H9 (cell line): ENCODE measurements at places on chromosomes 5 and 9.

DNA sequence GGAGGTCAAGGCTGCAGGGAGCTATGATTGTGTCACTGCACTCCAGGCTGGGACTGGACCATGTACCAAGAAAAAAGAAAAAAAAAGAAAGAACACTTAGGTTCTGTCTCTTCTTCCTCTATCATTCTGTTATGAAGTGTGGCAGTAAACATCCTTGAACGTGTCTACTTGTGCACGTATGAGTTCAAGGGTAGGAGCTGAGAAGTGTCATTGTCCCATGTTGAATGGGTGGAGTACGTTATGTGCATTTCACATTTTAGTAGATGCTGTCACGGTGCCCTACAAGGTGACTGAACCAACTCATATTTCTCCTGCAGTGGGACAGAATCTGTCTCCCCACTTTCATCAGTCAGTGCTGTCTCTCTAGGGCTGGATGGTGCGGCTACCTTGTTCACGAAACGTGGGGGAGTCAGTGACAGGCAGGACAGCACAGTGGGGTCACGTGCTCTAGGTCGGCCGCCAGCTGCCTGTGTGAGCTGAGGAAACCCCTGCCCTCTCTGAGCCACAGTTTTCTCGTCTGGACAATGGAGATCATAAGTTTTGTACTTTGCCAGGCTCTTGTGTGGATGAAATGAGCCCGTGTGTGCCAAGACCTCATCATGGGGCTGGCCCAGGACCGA is 47.2 kb downstream of the GTF3C4 start:
- no peak overlapping the region for H3K27ac ChIP-seq
- no peaks in the 10 kb centered on the region for H3K27me3 ChIP-seq
- no peak overlapping the region for H3K4me3 ChIP-seq
- no peaks in the 10 kb centered on the region for H3K36me3 ChIP-seq
- DNase-seq = no peak

GRCh38 chr9:127076860-127077643 is 45.4 kb downstream of the ANGPTL2 start:
- no peak for DNase-seq
- H3K4me3 ChIP-seq = no peak overlapping the region
- no peak overlapping the region for H3K27ac ChIP-seq
- H3K36me3 ChIP-seq = peaks cover 3% of the 10 kb centered on the region

- no peak for DNase-seq
- no peaks in the 10 kb centered on the region for H3K4me1 ChIP-seq
- H3K36me3 ChIP-seq = no peaks in the 10 kb centered on the region
- no peak overlapping the region for H3K4me3 ChIP-seq
- no peaks in the 10 kb centered on the region for H3K27me3 ChIP-seq
These were observed 157.5 kb downstream of the NSG2 start for GRCh38 chr5:174202996-174203395.

GRCh38 chr5:21784487-21784886 is 1068.7 kb downstream of the CDH12 start:
- no peak for DNase-seq
- no peaks in the 10 kb centered on the region for H3K4me1 ChIP-seq
- no peaks in the 10 kb centered on the region for H3K27me3 ChIP-seq
- H3K36me3 ChIP-seq = no peaks in the 10 kb centered on the region; the same call in 2 of the 3 replicates

DNA sequence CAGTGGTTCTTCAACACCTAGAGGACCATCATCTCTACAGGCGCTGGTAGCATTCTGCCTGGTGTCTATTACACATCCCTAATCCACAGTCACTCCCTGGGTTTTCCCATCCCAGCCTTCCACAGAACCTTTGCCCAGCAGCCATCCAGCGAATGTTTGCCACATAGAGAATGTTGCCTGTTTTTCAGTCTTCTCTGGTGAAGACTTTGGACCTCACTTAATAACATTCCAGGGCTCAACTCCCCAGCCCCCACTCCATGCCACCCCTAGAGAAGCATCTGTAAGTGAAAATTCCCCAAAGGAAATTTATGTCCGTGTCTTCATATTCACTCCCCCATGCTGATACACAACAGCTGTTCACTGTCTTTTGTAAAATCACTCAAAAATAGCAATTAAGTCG is 249.6 kb downstream of the AOPEP start:
- no peaks in the 10 kb centered on the region for H3K27me3 ChIP-seq
- H3K4me3 ChIP-seq = no peak overlapping the region
- H3K4me1 ChIP-seq = peaks cover 2% of the 10 kb centered on the region; the same call in 1 of the 2 replicates

- DNase-seq = no peak
- no peaks in the 10 kb centered on the region for H3K36me3 ChIP-seq
- no peaks in the 10 kb centered on the region for H3K4me1 ChIP-seq
- no peak overlapping the region for H3K4me3 ChIP-seq
- no peak overlapping the region for H3K27ac ChIP-seq
- no peaks in the 10 kb centered on the region for H3K27me3 ChIP-seq
These were observed 89.7 kb upstream of the PARP8 start for GRCh38 chr5:50576686-50577256.

DNA sequence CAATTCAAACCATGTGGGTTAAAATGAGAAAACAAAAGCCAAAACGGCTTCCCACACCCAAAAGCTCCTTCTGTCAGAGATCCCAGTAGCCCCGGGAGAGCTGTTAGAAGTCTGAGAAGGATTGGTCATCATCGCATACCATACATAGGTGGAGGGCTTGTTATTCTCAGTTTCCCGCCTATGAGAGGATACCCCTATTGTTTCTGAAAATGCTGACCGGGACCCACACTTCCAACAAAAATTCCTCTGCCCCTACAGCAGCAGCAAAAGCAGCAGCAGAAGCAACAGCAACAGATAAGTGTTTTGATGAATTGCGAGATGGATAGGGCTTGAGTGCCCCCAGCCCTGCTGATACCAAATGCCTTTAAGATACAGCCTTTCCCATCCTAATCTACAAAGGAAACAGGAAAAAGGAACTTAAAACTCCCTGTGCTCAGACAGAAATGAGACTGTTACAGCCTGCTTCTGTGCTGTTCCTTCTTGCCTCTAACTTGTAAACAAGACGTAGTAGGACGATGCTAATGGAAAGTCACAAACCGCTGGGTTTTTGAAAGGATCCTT is at the start of gene TEK:
Gene TEK, plus strand, starts transcription at position 245 of the 561 bp plus-strand sequence. CDS start 366 bp downstream, outside the sequence.
- no peaks in the 10 kb centered on the region for H3K27me3 ChIP-seq
- H3K27ac ChIP-seq = peak within 1 kb of the TSS; percentile 59
- peak within 1 kb of the TSS; percentile 61 for H3K4me3 ChIP-seq
- H3K36me3 ChIP-seq = no peaks in the 10 kb centered on the region
- H3K4me1 ChIP-seq = peaks cover 4% of the 10 kb centered on the region; the same call in 1 of the 2 replicates
- peak; percentile 47 for DNase-seq

- peak overlapping the region; percentile 97 for H3K4me3 ChIP-seq
- H3K27ac ChIP-seq = no peak overlapping the region
- no peaks in the 10 kb centered on the region for H3K27me3 ChIP-seq
- no peaks in the 10 kb centered on the region; the same call in 2 of the 3 replicates for H3K36me3 ChIP-seq
- peaks cover 11% of the 10 kb centered on the region for H3K4me1 ChIP-seq
These were observed 624 bp downstream of the FBXW11 start for GRCh38 chr5:172005708-172006320.

DNA sequence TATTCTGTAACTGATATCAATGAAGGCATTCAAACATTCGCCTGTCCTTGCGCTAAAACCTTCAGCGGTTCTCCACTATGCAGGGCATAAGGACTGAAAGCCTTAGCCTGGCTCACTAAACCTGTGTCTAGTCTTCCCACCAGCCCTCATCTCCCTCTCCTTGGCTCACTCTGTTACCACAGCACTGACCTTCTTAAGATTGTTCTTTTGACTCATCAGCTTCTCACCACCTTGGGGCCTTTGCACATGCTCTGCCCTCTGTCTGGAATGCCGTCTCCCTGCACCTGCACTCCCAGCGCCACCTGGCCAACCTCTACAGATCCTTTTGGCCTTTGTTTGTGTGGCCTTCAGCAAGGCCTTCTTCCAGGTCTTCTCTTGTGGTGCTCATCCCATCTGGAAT is 131.8 kb upstream of the IER5L start:
- DNase-seq = no peak
- H3K4me1 ChIP-seq = no peaks in the 10 kb centered on the region
- peaks cover 4% of the 10 kb centered on the region; the same call in 1 of the 2 replicates for H3K36me3 ChIP-seq
- no peak overlapping the region for H3K27ac ChIP-seq

GRCh38 chr5:180589771-180590542 is 1.3 kb downstream of the SCGB3A1 start:
- H3K27ac ChIP-seq = no peak overlapping the region
- no peaks in the 10 kb centered on the region for H3K4me1 ChIP-seq
- no peak for DNase-seq
- H3K27me3 ChIP-seq = peaks cover 28% of the 10 kb centered on the region

- no peaks in the 10 kb centered on the region for H3K4me1 ChIP-seq
- H3K27ac ChIP-seq = no peak overlapping the region
- no peak for DNase-seq
- H3K36me3 ChIP-seq = no peaks in the 10 kb centered on the region
These were observed 561.3 kb downstream of the IRX1 start for GRCh38 chr5:4156889-4157288.

DNA sequence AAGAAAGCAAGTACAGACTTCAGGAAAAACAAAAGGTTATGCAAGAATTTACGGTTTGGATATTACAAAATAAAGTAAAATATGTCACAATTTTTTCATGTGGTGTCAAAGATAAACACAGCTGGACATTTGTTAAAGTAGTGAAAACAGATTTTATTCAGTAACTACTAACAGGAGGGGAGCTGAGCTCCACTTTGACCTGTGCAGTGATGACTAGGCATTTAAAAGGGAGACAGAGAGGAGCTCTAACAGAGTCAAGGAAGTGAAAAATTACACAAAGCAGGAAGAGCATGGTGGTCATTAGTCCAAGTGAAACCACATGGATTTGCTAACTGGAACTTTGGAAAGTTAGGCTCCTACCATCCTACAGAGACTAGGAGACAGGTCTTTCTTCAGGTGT is 263.6 kb upstream of the PCSK5 start:
- H3K27me3 ChIP-seq = no peaks in the 10 kb centered on the region
- H3K36me3 ChIP-seq = 0 out of 3 replicates have a peak, but pooled peaks cover 2% of the 10 kb centered on the region
- H3K4me1 ChIP-seq = no peaks in the 10 kb centered on the region

GRCh38 chr5:7537573-7537972 is 141.6 kb downstream of the ADCY2 start:
- peaks cover 5% of the 10 kb centered on the region; the same call in 1 of the 2 replicates for H3K4me1 ChIP-seq
- no peak overlapping the region for H3K4me3 ChIP-seq
- DNase-seq = no peak
- H3K36me3 ChIP-seq = no peaks in the 10 kb centered on the region; the same call in 2 of the 3 replicates
- H3K27ac ChIP-seq = no peak overlapping the region

GRCh38 chr5:112390327-112390726 is 28.8 kb downstream of the EPB41L4A start:
- no peaks in the 10 kb centered on the region for H3K4me1 ChIP-seq
- H3K36me3 ChIP-seq = no peaks in the 10 kb centered on the region
- H3K27me3 ChIP-seq = no peaks in the 10 kb centered on the region
- no peak overlapping the region for H3K27ac ChIP-seq
- peak; percentile 33 for DNase-seq

DNA sequence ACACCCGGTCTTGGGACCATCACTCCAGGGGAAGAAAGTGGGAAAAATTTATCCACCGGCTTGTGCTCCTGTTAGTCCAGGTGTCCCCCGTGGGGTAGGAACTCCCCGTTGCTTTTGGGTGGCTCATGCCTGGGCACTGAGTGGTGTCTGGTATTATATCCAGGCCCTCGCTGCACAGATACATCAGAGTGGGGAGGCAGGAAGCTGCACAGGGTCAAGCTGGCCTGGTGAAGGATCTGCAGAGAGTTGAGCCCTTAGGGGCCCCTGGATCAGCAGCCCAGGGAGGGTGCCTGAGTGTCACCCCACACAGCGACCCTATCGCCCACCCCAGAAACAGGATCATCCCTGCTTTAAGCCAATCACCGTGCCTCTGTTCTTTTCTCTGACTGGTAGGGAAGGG is 24.4 kb upstream of the COL5A1 start:
- DNase-seq = peak; percentile 12
- H3K4me1 ChIP-seq = no peaks in the 10 kb centered on the region; the same call in 1 of the 2 replicates
- H3K36me3 ChIP-seq = peaks cover 8% of the 10 kb centered on the region; the same call in 1 of the 2 replicates

DNA sequence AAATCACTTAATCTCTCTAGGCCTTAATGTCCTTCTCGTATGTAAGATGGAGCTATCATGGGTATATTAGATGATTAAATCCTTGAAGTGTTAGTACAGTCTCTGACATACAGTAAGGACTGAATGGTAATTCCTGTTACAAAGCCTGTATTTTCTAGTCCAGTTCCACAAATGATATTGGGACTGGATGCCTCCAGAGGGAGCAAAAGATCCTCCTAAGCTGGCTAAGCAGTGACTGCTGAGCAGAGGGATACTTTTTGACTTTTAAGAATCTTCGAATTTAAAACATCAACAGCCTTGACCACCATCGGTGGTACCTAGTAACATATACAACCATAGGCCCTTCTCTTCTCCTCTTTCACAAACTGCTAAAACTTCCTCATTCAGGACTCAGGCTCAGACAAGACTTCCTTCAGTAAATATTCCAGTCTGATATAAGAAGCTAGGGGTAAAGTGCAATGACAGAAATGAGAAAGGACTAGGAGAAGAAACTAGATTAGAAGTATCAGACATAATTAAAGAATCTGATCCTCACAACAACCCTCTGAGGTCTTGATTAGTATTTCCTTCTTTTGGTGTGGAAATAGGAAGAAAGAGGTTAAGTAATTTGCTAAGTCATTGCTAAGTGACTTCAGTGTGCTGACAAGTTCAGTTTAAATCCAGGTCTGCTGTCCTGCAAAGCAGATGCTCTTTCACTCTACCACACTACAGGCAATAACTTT is 13.9 kb downstream of the PTAR1 start:
- peaks cover 5% of the 10 kb centered on the region for H3K4me1 ChIP-seq
- peaks cover 63% of the 10 kb centered on the region for H3K36me3 ChIP-seq
- H3K27ac ChIP-seq = peak overlapping the region; percentile 42
- H3K27me3 ChIP-seq = no peaks in the 10 kb centered on the region
- DNase-seq = no peak

- H3K27ac ChIP-seq = no peak overlapping the region
- no peak overlapping the region for H3K4me3 ChIP-seq
- H3K27me3 ChIP-seq = no peaks in the 10 kb centered on the region
- DNase-seq = no peak
These were observed 24.0 kb upstream of the TCF7 start for GRCh38 chr5:134090522-134090921.

- H3K27ac ChIP-seq = no peak overlapping the region
- no peak for DNase-seq
- no peaks in the 10 kb centered on the region for H3K36me3 ChIP-seq
- no peaks in the 10 kb centered on the region for H3K4me1 ChIP-seq
- H3K27me3 ChIP-seq = peaks cover 41% of the 10 kb centered on the region
These were observed 6.0 kb upstream of the LMX1B start for GRCh38 chr9:126607731-126608130.

GRCh38 chr9:99590840-99591239 is 230.8 kb upstream of the NR4A3 start:
- no peaks in the 10 kb centered on the region; the same call in 1 of the 2 replicates for H3K27me3 ChIP-seq
- no peak overlapping the region for H3K4me3 ChIP-seq
- no peaks in the 10 kb centered on the region for H3K4me1 ChIP-seq
- H3K36me3 ChIP-seq = no peaks in the 10 kb centered on the region

DNA sequence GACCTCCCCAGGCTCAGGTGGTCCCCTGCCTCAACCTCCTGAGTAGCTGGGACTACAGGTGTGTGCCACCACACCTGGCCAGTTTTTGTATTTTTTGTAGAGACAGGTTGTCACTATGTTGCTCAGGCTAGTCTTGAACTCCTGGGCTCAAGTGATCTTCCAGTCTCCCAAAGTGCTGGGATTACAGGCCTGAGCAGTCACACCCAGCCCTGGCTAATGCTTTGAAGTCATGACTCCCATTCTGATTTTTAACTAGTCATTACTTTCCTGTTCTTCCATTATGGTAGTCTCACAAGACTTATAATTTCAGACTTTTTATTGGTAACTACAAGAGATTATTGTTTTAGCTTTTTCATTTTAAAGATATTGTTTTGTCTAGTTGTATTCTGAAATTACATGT is 26.3 kb downstream of the UBAP1 start:
- H3K27me3 ChIP-seq = no peaks in the 10 kb centered on the region
- H3K4me3 ChIP-seq = no peak overlapping the region
- no peak for DNase-seq
- H3K27ac ChIP-seq = no peak overlapping the region
- no peaks in the 10 kb centered on the region for H3K4me1 ChIP-seq
